ENCODE measurements at places on chromosomes 6 and 20. TPM values are rescaled to one million over a fixed set of nuclear protein-coding genes. Genes with fewer than 3 reads are reported as not detected.

KIF16B gene
- 37.1 TPM for total RNA-seq

SLC9A8 gene
- total RNA-seq: 4.4 TPM

CCHCR1 gene
- total RNA-seq: 6.1 TPM

VSX1 gene
- total RNA-seq: under 0.01 TPM

PRL gene
- not detected for total RNA-seq

GGTLC1 gene
- total RNA-seq: not detected

RNF144B gene
- 2.0 TPM for total RNA-seq

MAD2L1BP gene
- 20.9 TPM for total RNA-seq

AIF1 gene
- 5.7 TPM for total RNA-seq

C6orf52 gene
- 0.98 TPM for total RNA-seq

SYCP2 gene
- total RNA-seq: 2.2 TPM

KIFC1 gene
- total RNA-seq: 1.7 TPM

GHRH gene
- not detected for total RNA-seq

SYNDIG1 gene
- 16.7 TPM for total RNA-seq

ADTRP gene
- 0.98 TPM for total RNA-seq

PIM1 gene
- total RNA-seq: 13.5 TPM

SIRPD gene
- not detected for total RNA-seq
